Activated T-cell treated with anti-CD3 and anti-CD28 coated beads, Interleukin-2, amount 50 U/mL, for 72 hours (primary cell): ENCODE measurements at places on chromosomes 6 and 20. TPM values are rescaled to one million over a fixed set of nuclear protein-coding genes. Genes with fewer than 3 reads are reported as not detected.

DNA sequence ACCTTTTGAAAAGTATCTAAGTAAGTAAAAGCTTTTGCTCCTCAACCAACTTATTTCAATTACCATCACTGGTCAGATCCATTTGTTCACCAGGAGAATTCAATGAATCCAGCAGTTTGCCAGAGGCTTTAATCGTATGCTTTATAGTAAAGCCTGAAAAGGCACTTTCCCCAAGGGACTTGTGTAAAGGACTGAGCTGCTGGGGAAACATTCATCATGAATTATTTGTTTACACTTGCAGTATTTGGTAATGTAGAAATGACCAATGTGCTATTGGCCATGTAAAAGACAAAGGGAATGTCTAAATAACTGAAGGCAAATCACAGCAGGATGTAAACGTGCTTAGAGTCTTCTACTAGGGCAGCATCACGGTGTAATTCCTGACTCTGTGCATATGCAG, 471.4 kb downstream of the ADGRB3 start:
- no peak for DNase-seq

DNA sequence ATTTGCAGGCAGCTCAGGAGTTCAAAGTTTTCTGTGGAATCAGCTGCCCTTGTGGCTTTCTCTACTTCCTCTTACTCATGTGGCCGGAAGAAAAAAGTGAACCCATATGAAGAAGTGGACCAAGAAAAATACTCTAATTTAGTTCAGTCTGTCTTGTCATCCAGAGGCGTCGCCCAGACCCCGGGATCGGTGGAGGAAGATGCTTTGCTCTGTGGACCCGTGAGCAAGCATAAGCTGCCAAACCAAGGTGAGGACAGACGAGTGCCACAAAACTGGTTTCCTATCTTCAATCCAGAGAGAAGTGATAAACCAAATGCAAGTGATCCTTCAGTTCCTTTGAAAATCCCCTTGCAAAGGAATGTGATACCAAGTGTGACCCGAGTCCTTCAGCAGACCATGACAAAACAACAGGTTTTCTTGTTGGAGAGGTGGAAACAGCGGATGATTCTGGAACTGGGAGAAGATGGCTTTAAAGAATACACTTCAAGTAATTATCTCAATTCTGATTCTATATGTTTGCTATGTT, 1.1 kb downstream of the MGME1 start:
- peak; percentile 31 for DNase-seq

DNA sequence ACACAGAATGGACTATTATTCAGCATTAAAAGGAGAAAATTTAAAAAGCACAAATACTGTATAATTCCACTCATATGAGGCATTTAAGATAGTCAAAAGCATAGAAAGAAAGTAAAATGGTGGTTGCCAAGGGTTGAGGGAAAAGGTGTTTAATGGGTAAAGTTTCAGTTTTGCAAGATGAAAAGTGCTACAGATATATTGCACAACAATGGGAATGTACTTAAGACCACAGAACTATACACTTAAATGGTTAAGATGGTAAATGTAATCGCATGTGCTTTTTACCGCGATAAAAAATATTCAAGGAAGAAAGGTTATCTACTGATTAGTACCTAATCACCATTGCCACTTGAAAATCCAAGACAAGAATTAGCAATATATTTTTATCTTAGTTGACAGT, 71.8 kb upstream of the NOX3 start:
- DNase-seq = no peak

GRCh38 chr6:147479857-147480256, 28.6 kb upstream of the SAMD5 start:
- DNase-seq = no peak

The AVP gene
- total RNA-seq = not detected

The FAM83D gene
- total RNA-seq = 10.5 TPM

The KCNB1 gene
- total RNA-seq = not detected
